ENCODE measurements at places on chromosomes 4 and X.

DNA sequence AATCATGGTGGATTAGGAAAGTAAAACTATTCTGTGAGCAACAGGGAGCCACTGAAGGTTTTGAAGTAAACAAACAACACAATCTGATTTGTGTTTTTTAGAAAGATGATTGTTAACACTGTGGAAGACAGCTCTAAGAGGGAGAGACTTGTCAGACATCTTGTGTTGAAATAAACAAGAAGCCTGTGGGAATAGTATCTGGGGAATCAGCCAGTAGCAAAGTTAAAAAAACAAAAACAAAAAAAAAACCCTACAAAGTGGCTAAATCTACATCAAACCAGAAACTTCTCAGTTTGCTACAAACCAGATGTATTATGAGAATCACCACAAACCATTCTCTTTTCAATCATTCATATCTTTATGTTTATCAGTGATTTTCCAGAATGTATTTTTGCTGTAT is 125.7 kb upstream of the GPC4 start:
- DNase-seq = no peak

DNA sequence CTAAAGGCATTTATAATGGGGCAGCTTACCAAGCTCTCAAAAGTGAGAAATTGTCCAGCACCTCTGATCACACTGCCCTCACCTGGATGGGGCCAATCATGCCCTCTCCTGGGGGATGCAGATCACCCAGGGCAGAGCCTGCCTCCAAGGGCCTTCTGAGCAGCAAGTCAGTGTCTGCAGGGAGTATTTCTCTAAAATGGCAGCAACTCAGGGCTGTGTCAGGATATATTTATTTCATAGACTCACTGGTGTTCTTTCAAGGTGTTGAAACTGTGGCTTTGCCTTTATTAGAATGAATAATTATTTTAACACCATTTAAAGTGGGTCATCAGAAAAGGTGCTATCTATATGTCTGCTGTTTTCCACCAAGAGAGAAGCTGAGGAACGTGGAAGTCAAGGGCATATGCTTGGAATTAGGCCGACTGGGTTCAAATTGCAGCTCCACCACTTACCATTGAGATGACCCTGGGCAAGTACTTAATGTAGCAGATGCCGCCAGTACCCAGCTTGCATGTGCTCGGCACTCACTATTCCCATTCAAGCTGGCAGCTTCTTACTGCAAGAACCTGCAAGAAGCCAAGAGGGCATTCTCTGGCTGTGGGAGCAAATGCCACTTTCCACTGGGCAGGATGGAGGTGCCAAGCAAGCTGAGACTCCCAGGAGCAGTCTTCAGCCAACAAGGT is 590.0 kb downstream of the BCOR start:
- no peak for DNase-seq

- no peak for DNase-seq
Observed at GRCh38 chrX:148929686-148930085, 429.3 kb downstream of the AFF2 start.

- no peak for DNase-seq
Observed at GRCh38 chr4:20687864-20688263, 12.4 kb upstream of the PACRGL start.

GRCh38 chr4:70701271-70701670 is 12.9 kb downstream of the UTP3 start:
- no peak for DNase-seq

- no peak for DNase-seq
Observed at GRCh38 chrX:1380672-1381233, 11.2 kb downstream of the SLC25A6 start.

DNA sequence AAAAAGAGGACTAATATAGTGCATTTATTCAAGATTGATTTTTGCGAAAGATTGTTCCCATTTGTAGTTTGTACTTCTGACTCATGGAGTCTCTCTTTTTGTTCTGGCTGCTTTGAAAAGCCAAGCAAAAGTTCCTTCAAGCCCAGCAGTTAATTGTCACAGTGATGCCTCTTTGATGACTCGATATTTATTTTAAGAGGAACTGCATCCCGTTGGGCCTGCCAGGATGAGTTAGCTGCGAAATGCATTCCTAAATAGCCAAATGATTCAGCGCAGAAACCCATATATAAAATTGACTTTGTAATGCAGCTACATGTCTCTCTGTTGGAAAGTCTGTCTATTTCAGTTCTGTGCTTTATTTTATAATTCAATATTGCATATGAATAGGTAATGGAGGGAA is 295.1 kb downstream of the GBA3 start:
- no peak for DNase-seq

- no peak for DNase-seq
Observed at GRCh38 chr4:150176547-150176946, 98.3 kb downstream of the DCLK2 start.

DNA sequence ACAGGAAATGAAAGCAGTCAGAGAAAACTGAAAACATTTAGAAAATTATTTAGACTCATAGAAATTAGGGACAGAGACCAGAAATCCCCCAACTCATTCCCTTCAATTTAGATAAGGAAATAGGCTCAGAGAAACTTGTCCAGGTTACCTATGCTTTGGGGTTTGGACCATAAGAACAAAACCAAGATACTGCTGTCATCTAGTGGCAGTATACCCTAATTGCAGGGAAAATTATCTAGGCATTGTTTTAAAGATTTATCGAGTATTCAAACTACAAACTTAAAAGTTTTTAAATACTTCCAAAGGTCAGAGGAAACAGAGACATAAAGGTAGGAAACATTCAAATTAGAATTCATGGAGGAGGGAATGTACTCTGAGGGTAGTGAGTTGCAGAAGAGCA is 67.0 kb upstream of the KLHL13 start:
- no peak for DNase-seq

GRCh38 chr4:184479516-184479950 is 5.2 kb upstream of the IRF2 start:
- DNase-seq = no peak

- DNase-seq = peak; percentile 65
Observed at GRCh38 chr4:109998867-109999584, 86.3 kb downstream of the EGF start.

GRCh38 chr4:157293673-157294072 is 73.1 kb downstream of the GRIA2 start:
- DNase-seq = no peak

- no peak for DNase-seq
Observed at GRCh38 chr4:123284168-123284567, 112.4 kb upstream of the SPRY1 start.

Data from kidney capillary endothelial cell (primary cell).